ENCODE measurements at places on chromosomes 7 and 10.

DNA sequence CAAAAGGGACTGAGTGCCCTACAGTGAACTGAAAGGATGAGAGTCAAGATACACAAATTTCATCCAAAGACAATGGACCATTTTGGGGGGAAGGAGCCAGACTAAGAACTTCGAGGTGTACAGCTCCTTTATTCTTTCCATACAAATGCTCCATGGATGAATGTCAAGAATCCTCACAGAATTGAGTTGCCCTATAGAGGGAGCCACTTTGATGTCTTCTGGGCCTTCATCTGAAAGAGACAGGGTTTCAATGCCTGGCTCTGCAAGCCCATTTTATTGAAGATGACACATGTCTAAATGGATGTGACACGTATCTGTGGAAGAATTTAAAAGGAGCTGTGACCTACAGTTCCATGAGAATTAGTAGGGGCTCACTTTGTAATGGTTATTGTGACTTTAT is 32.0 kb upstream of the NRG3 start:
- no peak for DNase-seq

DNA sequence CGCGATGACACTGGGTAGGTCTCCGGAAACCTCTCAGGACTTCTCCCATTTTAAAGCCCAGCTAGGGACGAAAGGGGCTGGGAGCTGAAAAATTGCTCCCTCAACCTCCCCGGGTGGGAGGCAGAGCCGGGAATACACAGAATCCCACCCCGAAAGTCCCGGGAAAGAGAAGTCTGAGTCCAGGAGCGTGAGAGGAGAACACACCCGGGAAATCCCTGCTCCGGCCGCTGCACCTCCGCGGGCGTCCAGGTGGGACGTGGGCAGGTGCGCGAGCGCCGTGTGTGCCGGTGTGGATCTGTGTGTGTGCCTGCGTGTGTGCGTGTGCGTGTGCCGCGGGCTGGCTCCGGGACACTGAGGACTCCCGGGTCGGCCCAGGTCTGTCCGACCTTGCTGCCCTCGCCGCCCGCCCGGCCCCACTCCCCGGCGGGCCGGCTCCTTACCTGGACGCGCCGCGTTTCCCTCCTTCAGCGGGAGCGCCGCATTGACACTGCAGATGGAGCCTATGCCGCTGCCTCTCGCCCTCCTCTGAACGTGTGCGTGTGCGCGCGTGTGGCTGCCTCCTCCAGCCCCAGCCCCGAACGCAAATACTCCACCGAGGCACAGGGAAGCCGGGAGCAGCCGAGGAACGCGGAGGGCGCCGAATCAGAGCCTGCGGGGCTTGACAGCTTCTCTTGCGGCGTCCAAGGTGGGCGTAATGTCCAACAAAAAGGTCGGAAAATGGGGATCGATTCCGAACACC is at the start of gene PLXNA4:
PLXNA4 (minus strand) TSS at position 489 of the 739 bp plus-strand sequence. CDS start 67,777 bp downstream, outside the sequence.
- peak; percentile 48 for DNase-seq

- DNase-seq = no peak
Observed at GRCh38 chr10:133356549-133357284, 1.1 kb downstream of the FUOM start.

DNA sequence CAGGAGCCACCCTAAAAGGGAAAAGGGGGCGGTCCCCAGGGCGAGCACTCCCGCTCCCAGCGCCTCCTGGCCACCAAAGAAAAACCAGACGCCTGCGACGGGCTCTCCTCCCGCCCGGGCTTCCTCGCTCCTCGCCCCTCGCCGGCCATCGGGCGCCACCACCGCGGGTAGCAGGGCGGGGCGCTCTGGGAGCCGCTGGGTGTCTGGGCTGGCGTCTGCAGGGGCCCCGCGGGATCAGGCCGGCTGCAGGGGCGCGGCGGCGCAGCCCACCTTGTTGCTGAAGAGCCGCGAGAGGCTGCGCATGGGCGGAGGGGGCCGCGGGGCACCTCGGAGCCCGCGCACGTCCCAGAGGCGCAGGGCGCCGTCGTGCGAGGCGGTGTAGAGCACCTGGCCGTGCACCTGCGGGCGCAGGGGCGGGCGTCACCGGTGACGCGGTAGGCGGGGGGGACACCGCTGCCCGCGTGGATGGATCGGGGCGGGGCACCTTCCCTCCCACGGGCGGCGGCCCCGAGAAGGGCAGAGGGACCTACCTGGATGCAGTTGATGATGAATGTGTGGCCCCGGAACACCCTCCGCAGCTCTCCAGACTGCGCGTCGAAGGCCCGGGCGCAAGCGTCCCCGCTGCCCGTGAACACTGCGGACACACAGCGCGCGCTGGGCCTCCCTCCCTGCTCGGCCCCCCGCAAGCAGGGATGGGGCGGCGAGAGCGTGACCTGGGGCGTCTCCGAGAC is 28.3 kb downstream of the WDR86 start:
- peak; percentile 30 for DNase-seq

DNA sequence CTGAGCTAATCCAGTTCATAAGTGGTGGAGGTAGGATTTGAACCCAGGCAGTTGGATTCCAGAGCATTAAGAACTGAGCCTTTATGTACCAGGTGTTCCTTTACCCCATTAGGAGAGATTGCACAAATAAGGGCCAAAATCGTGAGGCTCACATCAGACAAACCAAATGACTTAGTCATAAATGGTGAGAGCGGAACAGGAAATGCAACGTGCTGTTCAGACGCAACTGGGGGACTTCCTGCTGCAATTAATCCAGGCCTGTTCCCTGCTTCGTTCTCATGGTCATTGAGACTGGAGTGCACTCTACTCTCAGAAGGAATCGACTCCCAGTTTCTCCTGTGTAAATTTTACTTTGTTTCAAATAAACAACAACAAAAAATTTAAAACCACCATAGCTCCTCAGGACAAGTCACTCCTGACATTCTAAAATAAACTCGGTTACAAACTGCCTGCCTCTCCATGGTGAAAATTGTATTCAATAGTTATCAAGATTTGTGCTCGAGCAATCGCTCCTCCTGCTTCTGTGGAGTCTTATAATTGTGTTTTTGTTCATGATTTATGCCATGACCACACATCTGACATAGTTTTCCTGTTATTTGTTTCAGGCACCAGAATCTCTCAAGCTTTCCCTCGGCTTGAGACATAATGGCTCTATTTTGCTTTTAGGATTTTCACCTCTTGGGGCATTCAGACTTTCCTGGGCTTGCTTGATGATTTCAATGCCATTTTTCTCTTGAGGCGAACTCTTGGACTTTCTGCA is 115.3 kb upstream of the BMPER start:
- DNase-seq = no peak

DNA sequence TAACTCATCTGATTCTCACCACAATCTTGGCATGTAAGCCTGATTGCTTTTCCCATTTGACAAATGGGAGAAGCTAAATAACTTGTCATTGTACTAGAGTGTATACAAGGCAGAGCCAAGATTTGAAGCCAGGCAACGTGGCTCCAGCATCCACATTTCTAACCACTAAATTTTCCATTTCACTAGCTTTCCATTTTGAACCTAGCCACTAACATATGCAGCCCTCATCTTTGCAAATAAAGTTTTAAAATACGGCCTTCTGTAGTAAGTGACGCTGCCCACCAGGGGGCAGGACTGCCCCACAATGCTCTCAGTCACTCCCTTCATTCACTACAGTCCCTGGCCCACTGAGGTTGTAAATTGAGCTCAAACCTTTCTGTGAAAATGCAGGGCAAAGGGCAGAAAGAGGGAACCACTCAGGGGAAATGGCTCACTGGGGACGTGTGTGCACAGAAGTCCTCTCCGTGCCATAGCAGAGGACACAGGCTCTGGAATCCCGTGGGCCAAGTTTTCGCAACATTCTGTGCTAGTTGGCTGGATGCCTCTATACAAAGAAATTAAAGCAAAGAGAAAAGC is 315.7 kb downstream of the TNS3 start:
- DNase-seq = peak; percentile 76

GRCh38 chr10:49610114-49610457 is at the start of gene SLC18A3:
TSS of gene SLC18A3 (plus strand) at chr10:49610310. CDS start at chr10:49610741, 431 bp downstream.
- no peak for DNase-seq

DNA sequence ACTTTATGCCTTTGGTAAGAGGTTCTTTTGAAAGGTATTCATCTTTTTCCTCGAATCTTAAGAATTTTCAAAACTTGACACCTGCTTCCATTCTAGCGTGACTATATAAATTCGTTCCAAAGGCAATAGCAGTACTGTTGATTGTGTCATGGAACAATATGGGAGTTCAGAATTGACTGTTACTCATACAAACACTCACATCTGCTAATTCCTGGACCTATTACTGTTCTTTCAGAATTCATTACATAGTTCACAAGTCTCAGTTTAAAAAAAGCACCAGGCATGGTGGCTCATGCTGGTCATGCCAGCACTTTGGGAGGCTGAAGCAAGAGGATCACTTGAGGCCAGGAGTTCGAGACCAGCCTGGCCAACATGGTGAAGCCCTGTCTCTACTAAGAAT is 80.9 kb downstream of the CACNB2 start:
- no peak for DNase-seq

- DNase-seq = no peak
Observed at GRCh38 chr7:34675749-34676374, 17.8 kb downstream of the NPSR1 start.

- DNase-seq = no peak
Observed at GRCh38 chr10:1171586-1171985, 115.4 kb downstream of the WDR37 start.

DNA sequence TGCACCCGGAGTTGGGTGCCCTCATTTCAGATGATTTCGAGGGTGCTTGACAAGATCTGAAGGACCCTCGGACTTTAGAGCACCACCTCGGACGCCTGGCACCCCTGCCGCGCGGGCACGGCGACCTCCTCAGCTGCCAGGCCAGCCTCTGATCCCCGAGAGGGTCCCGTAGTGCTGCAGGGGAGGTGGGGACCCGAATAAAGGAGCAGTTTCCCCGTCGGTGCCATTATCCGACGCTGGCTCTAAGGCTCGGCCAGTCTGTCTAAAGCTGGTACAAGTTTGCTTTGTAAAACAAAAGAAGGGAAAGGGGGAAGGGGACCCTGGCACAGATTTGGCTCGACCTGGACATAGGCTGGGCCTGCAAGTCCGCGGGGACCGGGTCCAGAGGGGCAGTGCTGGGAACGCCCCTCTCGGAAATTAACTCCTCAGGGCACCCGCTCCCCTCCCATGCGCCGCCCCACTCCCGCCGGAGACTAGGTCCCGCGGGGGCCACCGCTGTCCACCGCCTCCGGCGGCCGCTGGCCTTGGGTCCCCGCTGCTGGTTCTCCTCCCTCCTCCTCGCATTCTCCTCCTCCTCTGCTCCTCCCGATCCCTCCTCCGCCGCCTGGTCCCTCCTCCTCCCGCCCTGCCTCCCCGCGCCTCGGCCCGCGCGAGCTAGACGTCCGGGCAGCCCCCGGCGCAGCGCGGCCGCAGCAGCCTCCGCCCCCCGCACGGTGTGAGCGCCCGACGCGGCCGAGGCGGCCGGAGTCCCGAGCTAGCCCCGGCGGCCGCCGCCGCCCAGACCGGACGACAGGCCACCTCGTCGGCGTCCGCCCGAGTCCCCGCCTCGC is at the start of gene EGFR:
EGFR (plus strand) TSS at position 657 of the 830 bp plus-strand sequence. CDS start 261 bp downstream, outside the sequence.
- peak; percentile 16 for DNase-seq

- DNase-seq = no peak
Observed at GRCh38 chr10:47443145-47443544, 40.8 kb downstream of the ANXA8 start.

- no peak for DNase-seq
Observed at GRCh38 chr7:20235288-20235687, 18.1 kb upstream of the MACC1 start.

- no peak for DNase-seq
Observed at GRCh38 chr10:11515596-11516430, 95.6 kb downstream of the USP6NL start.

DNA sequence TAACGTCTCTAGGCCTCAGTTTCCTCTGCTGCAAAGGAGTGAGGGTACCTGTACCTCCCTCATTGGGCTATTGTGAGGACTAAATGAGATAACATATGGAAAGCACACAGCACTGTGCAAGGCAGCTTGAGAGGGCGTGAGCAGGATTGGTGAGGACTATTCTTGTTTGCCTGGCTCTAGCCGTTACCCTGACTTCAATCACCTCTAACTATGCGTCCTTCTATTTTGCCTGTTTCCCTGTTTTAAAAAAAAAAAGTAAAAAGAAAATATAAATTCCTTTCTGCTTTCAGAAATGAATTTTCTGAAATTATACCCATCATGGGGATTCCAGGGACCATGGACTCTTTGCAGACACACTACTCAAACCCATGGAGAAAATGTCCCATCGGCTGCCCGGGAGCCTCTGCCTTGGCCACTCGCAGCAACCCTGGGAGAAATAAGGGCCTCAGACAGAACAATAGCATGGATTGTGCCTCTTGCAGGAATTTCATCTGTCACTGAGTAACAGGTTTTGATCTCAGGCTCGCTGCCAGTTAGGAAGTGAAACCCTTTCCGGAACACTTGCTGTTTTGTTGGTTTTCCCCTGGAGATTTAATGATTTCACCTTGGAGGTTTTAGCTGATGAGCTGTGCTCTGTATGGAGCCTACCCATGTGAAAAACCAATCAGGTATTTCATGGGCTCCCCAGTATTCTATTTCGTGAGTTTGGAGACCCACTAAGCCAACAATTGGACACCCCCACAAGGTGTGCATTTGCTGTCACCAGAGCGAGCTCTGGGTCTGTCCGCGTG is 55.6 kb downstream of the STEAP1B start:
- no peak for DNase-seq

DNA sequence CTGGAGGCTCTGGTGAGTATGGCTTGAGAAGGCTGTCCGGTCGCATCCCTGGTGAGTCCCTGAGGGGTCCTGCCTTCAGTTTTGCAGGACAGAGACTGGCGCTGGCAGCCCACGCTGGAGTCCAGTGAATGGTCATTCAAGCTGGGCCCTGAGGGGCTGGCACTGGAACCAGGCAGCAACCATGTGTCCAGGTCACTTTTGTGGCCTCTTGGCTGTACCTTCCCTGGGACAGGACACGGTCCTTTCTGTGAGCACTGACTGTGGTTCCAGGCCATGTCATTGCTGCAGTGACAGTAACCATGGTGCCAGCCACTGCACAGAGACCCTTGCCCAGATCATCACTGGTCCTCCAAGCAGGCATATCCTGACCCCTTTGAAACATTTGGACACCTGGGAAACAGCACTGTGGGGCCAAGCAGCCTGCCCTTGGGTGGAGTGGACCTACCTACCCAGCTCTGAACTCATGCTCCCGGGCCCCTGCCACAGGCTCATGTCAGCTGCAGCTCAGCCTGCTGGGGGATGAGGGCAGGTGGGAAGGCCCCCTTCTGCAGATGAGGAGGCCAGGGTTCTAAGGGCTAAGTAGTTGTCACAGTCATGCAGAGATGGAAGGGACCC is 72.1 kb downstream of the ADCY1 start:
- no peak for DNase-seq

- DNase-seq = no peak
Observed at GRCh38 chr7:43781726-43782607, 23.5 kb downstream of the BLVRA start.

- DNase-seq = no peak
Observed at GRCh38 chr7:135386181-135386580, 123.7 kb downstream of the CNOT4 start.

GRCh38 chr7:139618482-139619366 is 95.2 kb downstream of the CLEC2L start:
- no peak for DNase-seq

GRCh38 chr7:47501406-47501805 is 80.5 kb downstream of the TNS3 start:
- no peak for DNase-seq

- DNase-seq = no peak
Observed at GRCh38 chr10:99983280-99983988, 26.3 kb downstream of the DNMBP start.

GRCh38 chr7:28755255-28755654 is 202.9 kb downstream of the TRIL start:
- no peak for DNase-seq

- DNase-seq = no peak
Observed at GRCh38 chr7:142177869-142178268, 66.4 kb downstream of the MGAM2 start.

GRCh38 chr7:135170274-135170997 is at the start of gene CYREN:
TSS of gene CYREN (minus strand) at chr7:135170707. CDS start at chr7:135168922, 1,785 bp downstream.
- peak; percentile 94 for DNase-seq

- DNase-seq = no peak
Observed at GRCh38 chr10:124408357-124408756, 10.4 kb downstream of the OAT start.

Data from dorsolateral prefrontal cortex (tissue), 122 donors.